ENCODE measurements at places on chromosomes 5 and 9.

GRCh38 chr9:32550150-32550561, 2.0 kb upstream of the SMIM27 start:
- DNase-seq: no peak

GRCh38 chr9:35745569-35745968, 3.5 kb downstream of the GBA2 start:
- DNase-seq: no peak

DNA sequence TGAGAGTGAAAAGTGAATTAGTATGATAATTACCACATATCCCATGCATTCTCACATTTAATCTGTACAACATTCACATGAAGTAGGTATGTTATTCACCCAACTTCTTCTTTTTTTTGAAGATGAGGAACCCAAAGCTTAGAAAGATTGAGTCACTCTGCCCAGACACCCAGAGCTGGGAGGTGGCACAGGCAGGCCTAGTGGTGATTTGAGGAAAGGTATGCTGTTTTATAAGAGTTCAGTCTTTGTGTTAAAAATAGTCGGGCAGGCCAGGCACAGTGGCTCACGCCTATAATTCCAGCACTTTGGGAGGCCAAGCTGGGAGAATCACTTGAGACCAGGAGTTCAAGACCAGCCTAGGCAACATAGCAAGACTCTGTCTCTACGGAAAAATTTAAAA, 285.3 kb downstream of the NR3C1 start:
- DNase-seq: no peak

GRCh38 chr5:112480501-112480900, 61.4 kb upstream of the EPB41L4A start:
- DNase-seq: no peak

GRCh38 chr9:36325081-36325828, 67.0 kb upstream of the GNE start:
- no peak for DNase-seq

- DNase-seq: no peak
Observed at GRCh38 chr5:89065919-89066318, 182.9 kb upstream of the MEF2C start.

DNA sequence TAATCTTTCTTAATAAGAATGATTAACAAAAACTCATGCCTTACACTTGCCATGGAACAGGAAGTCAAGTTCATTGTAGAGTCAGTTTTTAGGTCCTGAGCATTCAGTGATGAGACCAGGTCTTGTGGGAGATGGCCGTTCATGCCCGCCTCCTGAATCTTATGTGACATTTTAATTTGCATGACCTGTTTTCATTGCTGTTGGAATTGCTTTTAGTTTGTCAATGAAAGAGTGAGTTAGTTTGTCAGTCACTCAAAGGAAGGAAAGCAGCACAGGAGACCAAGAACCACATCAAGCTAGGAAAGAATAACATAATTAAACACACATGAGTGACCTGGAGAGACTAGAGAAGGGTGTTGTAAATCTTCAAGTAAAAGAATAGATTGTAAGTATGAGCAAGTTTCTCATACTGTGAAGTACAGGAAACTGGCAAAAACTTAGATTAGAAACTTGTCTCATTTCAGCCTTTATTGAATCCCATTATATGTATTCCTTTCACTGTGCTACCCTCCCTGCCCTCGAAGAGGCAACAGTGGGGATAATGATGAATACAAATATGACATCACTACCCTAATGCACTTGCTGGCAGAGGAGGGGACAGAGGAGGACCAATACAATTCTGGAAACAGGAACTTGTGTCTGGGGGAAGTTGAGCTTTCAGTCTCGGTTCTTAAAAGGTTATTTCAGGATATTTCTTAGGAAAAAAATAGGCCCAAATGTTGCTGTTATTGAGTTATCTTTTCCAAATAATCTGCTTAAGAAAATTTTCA, 64.3 kb upstream of the C6 start:
- DNase-seq: no peak

- DNase-seq: no peak
Observed at GRCh38 chr5:117475919-117476318, 901.3 kb upstream of the SEMA6A start.

DNA sequence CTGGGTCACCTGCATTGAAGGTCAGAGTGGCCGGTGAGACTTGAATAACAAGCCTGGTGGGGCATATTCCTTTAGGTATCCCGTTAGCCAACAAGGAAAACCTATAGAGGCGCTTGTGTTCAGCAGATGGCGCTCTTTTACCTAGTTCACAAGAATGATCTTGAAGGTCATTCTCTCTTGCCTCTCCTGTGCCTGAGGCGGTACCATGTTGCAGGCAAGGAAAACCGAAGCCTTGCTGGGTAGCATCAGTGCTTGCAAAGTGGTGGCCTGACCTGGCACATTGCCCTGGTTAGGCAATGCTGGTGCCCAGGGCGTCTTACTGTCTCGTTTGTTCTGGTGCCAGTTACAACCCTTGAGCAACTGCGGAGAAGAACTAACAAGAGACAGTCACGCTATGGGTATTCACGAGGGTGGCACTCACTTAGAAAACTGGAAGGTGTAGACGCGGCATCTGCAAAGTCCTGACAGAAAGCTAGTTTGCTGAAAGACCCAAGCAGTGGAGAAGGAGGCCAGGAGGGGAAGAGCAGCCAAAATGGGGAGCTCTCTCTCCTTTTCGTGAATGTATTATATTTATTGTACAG, 56.7 kb downstream of the AOPEP start:
- DNase-seq: peak; percentile 5

- no peak for DNase-seq
Observed at GRCh38 chr9:8613346-8613825, 813.8 kb upstream of the DMAC1 start.

- DNase-seq: no peak
Observed at GRCh38 chr5:170474489-170475274, 29.1 kb upstream of the KCNIP1 start.

- DNase-seq: no peak
Observed at GRCh38 chr5:58717303-58718007, 134.6 kb downstream of the RAB3C start.

- DNase-seq: no peak
Observed at GRCh38 chr5:125042261-125042890, 295.9 kb upstream of the ZNF608 start.

DNA sequence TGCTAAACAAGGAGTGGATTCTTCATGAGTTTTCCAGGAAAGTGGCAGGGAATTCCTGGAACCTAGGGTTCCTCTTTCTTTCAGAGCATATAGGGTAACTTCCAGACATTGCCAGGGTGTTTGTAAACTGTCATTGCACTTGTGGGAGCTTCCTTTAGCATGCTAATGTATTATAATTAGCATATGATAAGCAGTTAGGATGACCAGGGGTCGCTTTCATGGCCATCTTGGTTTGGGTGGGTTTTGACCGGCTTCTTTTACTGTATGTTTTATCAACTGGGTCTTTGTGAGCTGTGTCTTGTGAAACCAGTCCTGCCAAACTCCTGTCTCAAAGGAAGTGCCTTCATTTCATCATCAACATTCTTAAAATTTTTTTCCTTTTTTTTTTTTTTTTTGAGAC, 11.9 kb upstream of the MELK start:
- no peak for DNase-seq

DNA sequence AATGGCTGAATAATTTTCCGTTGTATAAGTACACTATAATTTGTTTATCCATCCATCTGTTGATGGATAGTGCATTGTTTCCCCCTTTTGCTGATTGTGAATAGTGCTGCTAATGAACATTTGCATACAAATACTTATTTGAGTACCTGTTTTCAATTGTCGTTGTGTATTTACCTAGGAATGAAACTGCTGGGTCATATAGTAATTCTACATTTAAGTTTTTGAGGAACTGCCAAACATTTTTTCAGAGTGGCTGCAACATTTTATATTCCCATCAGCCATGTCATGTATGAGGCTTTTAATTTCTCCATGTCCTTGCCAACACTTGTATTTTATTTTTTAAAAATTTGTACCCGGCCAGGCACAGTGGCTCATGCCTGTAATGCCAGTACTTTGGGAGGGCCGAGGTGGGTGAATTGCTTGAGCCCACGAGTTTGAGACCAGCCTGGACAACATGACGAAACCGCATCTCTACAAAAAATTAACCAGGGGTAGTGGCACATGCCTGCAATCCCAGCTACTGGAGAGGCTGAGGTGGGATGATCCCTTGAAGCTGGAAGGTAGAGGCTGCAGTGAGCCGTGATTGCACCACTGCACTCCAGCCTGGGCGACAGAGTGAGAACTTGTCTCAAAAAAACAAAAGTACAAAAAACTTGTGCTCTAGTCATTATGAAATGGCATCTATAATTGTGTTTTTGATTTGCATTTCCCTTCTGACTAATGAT, 2.2 kb upstream of the ANXA6 start:
- no peak for DNase-seq

GRCh38 chr9:111731928-111732327, 62.8 kb downstream of the SHOC1 start:
- DNase-seq: no peak

- no peak for DNase-seq
Observed at GRCh38 chr5:88679638-88680037, 203.3 kb downstream of the MEF2C start.

DNA sequence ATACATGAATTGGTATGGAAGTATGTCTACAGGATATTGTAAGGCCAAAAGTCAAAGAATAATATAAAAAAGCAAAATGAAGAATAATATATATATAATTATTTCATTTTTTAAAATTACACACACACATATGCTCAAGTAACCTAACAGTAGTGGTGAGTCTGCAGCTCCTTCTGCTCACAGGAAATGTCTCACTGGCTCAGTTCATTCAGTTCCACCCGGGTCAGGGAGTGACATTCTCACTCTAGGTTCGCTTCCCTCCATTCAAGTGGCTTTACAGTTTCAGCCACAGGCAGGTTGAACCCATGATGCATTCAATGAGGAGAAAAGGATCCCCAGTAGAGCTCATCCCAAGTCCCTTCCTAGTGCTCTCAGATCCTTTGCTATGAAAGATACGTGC, 90.8 kb downstream of the SUSD1 start:
- no peak for DNase-seq

- no peak for DNase-seq
Observed at GRCh38 chr5:169151051-169151805, 149.7 kb downstream of the SLIT3 start.

DNA sequence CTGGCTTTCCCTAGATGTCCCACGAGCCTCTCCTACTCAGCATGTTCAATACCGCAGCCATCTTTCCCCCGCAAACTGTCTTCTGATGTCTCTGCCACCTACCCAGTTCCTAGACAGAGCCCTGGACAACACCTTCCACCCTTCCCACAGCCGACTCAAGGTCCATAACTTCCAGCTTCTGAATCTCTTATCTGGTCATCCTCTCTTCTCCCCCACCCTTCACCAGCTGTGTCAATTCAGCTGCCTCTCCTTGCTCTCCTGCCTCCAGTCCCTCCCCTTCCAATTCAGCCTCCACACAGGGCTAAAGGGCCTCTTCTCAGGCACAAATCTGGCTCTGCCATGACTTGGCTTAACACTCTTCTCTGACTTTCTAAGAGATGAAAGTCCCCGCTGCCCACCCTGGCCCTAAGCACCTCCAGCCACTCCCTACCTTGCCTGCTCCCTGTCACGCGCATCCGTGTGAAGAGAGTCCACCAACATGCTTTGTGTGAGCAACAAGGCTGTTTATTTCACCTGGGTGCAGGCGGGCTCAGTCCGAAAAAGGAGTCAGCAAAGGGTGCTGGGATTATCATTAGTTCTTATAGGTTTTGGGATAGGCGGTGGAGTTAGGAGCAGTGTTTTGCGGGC, 25.2 kb downstream of the AQP7 start:
- no peak for DNase-seq

DNA sequence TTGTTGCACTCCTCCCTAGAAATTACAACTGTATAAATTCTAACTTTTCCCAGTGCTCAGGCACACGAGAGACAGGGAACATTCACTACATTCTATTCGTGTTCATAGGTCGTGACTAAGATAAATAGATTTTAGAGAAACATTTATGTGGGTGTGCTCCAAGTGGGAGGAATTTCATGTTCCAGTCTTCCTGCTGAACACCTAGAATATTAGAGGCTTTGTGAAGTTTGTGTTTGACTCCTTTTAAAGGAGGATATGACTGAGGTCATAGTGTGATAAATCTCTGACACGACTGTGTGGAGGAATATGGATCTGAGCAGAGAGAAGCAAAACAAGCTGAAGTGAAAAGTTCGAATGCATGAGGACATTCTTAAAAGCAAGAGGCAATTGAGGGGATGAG, 355.3 kb downstream of the ZSWIM6 start:
- no peak for DNase-seq

DNA sequence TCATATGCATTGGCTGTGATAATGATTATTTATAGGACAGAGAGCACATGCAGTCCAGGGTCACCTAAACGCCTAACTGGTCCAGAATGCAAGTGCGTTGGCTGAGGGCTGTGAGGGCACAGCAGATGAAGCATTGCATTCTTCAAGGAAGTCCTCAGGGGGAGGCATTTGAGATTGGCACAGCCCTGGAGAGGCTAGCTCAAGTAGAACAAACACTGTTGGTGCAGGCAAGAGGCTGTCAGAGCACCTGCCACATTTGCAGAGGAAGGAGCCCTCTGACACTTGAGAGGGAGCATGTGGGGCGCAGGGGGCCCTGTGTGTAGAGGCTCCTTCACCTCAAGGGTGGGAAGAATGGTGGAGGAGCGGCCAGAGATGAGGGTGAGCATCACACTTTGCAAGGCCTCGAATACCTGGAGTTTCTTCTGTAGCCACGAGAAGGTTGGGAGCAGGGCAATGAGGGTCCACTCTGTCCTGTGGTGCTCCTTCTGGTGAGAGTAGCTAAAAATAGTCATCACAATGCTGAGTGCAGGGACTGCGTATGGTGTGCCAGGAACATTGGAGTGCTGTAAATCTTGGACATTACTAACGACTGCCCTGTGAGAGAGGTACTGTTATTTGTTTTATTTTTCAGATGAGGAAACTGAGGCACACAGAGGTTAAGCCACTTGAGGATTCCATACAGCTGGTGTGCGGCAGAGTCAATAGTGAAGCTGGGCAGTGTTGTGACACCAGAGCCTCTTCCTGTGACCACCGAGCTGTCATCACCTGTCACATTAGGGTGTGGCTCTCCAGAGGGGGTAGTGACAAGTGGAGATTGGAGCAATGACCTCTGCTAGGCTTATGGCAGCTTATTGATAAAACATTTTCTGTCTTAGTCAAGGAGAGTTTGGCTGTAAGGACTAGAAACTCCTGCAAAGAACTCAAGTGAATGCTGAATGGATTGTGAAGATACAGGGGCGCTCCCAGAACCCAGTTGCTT, 100.2 kb downstream of the PIP5K1B start:
- no peak for DNase-seq

GRCh38 chr5:144103611-144104485, 66.6 kb downstream of the YIPF5 start:
- no peak for DNase-seq

- DNase-seq: no peak
Observed at GRCh38 chr9:14283276-14283675, 30.7 kb downstream of the NFIB start.

DNA sequence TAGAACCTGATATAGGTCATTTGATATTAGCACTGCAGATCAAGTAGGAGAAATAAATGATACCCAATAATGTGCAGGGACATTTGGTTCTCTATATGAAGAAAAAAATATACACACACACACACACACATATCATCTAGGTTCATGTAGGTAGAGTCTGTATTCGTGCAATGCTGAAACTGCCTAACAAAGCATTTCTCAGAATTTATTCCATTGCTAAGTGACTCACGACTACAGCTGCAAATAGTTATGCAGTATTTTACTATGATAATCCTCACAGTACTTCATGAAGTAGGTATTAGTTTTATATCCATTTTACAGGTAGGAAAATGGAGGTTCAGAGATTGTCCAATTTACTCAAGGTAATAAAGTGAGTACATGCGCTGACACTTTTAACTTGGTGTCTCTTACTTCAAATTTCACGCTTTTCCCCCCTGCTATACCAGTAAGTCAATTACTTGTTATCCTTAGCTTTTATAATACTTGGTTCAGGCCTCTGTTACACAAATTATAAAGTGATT, 2.4 kb downstream of the GIN1 start:
- no peak for DNase-seq
